ENCODE measurements at places on chromosomes 16 and 17.

DNA sequence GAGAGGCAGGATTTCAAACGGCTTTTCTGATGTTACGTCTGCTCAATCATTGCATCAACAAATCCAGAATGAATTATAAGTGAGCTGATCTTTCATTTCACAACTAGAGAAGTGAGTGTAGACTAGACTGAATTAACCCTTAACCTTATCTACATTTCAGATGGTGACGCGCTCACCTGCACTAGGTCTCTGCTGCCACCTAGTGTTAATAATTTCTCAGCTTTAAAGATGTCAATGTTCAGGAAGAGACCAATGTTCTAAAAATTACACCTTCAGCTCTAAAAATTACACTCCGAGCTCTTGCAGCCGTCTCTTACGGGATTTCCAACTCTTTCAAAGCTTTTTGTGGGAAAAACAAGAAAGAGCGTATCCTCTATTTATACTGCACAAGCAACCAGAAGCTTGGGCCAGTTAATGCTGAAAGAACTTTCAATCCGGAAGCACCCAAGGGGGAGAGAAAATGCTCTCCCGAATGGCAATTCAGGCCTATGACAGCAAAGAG is 88.2 kb upstream of the FA2H start:
- peak; percentile 14 for DNase-seq

GRCh38 chr16:27437946-27438345 is 36.0 kb downstream of the IL21R start:
- no peak for DNase-seq

DNA sequence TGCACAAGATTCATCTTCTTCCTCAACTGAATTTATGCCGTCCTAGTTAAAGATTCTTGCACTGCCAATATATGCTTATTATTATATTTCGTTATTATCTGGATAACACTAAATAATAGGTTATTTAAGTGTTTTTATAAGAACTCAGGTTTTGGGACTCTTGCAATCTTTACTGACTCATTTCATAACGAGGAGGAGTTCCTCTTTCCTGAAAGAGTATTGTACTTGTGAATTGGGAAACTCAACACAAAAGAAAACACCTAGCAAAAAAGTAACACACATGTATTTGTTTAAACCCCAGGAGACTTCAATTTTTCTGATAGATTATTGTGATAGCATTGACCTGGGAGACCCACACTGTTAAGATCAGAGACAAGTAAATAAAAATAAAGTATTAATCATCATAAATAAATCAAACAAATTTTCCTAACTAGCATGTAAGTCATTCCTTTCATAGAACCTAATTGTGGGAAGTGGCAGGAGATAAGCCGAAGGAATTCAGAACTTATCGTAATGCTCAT is 505.8 kb downstream of the KCNJ2 start:
- no peak for DNase-seq

GRCh38 chr17:6753006-6753445 is 2.8 kb upstream of the XAF1 start:
- DNase-seq = peak; percentile 79

DNA sequence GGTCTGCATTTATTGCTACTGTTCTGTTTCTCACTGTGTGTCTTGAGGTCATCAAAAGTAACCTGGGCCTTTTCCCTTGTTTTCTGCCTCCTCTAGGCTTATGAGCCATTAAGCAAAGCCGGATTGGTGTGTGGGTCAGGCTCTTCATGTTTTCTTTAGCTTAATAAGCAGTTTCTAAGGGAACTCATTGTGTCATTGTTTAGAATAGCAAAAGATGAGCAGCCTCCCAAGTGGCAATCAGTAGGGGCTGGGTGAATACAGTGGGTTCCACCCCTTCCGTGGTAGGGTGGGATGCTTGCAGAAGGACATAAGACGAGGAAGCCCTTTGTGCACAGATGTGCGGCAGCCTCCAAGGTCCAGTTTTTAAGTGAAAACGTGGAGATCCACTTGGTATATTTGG is 34.5 kb downstream of the ABCC1 start:
- DNase-seq = no peak
